ENCODE measurements at places on chromosomes 6 and 20.

DNA sequence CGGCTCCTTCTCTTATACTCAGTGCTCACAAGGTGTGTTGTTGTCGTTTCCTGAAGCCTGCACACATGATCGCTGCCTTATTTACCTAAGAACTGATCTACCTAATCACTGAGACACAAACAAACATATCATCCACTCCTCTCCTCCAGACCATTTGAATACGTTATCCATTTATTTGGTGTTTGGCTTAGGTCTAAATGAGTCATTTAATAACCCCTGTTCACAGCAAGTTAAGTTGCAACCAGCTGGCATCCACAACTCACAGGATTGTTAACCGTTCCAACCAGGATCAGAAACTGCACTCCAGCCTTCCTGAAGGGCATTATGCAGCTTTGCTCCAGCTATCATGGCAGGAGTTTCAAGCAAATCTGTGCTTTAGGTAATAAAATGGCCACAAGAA is 511.1 kb upstream of the MAP3K7 start:
- no peak for DNase-seq

- no peak for DNase-seq
Observed at GRCh38 chr20:49415005-49415667, 67.3 kb downstream of the KCNB1 start.

GRCh38 chr6:3294921-3295871 is 36.4 kb downstream of the PSMG4 start:
- DNase-seq: no peak

GRCh38 chr6:109891924-109892323 is 86.2 kb upstream of the GPR6 start:
- no peak for DNase-seq

GRCh38 chr6:134466771-134467525 is 149.0 kb upstream of the SGK1 start:
- no peak for DNase-seq

DNA sequence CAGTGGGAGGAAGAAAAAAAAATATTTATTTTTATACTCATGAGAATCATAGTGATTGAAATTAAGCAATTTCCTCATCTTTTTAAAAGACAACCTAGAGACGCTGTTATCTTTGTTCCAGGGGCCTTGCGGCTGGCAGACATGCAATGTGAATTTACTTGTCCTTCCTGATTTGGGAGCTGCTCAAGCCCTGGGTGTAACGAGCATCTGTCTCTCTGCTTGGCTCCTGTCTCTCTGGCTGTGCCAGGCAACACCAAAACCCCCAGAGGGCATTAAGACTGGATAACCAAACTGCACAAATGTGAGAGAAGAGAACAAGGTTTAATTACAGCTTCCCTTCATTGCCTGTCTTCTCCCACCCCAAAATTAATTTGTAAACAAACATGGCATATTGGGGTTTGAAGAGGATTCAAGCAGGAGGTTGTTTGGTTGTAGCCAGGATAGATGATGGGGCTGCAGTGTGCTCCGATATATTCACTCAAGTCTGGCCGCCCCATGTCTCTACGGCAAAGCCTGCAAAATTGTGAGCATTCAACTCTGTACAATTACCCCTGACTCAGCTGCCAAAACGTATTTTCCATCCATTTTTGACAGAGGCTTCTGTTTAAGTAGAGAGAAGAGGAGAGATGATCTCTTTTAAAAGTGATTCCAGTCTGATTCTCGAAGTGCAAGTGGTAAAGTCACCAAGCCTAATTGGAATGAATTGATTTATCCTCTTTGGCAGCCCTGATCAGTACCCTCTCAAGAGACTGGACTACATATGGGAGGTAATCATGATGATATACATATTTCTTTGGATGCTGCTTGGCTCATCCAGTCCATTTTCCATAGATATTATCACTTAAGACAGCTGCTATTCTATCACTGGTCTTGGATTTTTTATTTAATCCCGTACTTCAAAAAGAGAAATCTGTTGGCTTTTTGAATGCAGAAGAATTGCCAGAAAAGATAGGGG is 170.2 kb downstream of the SLC24A3 start:
- DNase-seq: no peak

DNA sequence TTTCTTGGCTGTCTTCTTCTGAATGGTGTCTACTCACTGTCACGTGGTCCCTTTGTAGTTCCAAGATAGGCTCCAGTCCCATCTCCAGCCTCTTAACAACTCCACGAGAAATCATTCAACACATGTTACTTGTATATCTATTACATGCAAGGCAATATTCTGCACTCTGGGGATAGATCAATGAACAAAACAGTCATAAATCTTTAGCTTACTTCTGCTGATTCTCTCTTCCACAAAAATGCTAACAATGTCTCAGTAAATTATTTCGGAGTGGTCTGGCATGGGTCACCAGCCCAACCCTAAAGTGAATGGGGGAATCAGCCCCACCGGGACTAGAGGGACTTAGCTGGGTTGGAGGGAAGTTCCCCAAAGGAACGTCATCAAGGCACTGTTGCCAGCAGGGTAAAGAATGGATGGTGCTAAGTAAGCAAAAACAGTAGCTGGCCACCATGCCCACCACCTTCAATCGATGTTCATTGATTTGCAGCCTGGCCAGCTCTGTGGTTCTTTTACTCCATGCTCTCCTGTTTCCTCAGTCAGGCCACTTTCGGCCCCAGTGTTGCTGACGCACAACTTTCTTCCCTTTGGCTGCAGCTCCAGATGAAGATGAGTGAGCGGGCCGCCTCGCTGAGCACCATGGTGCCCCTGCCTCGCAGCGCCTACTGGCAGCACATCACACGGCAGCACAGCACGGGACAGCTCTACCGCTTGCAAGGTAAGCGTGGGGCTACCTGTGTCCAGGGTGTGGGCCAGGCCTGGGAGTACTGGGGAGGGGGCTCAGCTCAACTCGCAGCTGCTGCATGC is 167.7 kb downstream of the DOK5 start:
- DNase-seq: no peak

GRCh38 chr6:146981981-146982380 is 222.2 kb upstream of the STXBP5 start:
- no peak for DNase-seq

- DNase-seq: no peak
Observed at GRCh38 chr20:14888134-14888533, 550.7 kb upstream of the FLRT3 start.

DNA sequence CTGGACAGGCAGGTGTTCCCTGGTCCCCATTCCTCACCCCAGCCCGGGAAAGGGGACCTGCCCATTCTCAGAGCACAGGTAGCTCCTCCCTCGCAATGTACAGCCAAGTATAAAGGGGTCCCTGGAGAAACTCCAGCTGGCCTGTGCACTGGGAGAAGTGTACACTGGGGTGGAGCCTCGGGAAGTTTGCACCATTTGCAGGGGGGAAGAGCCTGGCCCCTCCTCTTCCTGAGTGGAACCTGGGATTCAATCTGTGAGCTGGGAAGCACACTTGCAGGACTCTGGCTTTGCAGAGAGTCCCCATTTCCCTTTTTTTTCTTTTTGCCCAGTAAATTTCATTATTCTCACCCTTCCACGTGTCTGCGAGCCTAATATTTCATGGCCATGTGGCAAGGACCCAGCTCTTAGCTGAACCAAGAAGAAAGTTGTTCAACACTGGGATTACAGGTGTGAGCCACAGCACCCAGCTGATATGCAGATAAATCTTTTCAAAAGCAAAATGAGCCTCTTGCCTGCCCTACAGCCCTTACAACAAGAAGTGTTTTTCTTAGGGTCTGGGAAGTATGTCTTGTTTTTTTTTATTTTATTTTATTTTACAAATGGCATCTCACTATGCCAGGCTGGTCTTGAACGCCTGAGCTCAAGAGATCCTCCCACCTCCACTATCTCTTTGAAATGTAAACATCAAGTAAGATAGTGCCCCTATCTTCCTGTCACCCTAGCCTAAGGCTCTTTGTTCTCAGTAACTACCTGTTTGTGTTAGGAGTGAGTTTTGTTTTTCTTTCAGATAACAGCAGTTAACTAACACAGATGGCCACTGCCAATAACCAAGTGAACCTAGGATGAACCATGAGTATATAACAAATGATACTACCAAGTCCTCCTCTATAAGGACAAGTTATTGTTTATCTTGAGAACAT is 9.3 kb upstream of the RNGTT start:
- no peak for DNase-seq
